ENCODE measurements at places on chromosomes 1 and 21.
A peak's percentile ranks its signal among the peaks of the same experiment; 100 is the strongest.

GRCh38 chr1:26862781-26863684 lies at the start of gene SFN:
SFN (plus strand) TSS chr1:26863149; CDS start chr1:26863213, 64 bp downstream.
- DNase-seq, result peak; percentile 25

DNA sequence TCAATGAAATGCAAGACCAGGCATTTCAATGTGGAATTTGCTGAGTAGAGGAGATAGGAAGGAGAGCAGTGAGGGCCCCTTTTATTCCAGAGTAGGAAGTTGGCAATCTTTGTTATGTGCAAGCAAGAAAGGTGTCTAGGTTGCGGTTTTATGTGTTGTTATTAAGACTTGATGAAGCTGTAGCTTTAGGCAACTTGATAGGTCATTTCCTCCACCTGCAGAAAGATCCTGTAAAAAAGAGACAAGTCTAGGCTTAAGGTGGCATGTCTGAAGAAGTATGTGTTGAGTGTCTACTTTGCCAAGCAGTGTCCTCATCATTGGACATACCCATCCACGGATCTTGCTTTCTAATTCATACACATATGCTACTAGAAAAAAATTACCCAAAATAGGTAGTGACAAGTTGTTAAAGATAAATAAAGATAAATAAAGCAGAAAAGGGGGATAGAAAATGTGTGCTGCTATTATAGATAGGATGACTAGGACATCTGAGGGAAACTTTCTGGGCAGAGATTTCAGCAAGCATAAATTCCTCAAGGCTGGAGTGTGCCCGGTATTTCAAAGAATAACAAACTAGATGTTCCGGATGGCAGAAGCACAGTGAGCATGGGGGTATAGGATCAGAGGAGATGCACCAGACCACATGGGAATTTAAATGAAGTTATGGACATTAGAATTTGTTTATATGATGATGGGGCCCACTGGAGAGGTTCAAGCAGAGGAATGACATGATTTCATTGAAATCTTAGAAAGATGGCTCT lies 335.0 kb downstream of the TGFB2 start:
- no peak for DNase-seq

DNA sequence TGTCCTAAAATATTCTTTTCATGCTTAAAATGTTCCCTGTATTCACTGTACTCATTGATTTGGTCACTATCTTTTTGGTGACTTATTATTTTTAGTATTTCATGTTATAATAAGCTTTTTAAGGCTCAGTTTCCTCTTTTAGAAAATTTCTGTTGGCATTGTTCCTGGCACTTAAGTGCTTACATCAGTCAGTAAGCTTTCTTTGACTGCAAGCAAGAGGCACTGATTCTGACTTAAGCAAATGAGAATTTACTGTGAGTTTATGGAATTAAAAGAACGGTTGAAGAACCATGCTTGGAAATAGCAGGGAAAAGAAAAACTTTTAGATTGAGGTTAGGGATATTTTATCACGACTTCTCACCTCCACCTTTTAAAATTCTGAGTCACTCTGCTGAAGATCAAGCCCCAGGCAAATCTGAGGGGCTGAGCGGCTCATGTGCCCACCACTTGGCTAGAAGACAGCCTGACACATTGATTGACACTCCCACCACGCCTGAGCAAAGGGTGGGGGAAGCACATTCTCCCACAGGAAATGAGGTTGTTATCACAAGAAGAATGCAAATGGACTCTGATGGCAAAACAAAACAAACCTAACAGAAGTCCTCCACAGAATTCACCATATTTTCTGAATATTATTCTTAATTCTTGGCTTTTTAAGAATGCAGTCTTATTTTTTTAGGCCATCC lies 102.8 kb downstream of the KCTD3 start:
- no peak for DNase-seq

DNA sequence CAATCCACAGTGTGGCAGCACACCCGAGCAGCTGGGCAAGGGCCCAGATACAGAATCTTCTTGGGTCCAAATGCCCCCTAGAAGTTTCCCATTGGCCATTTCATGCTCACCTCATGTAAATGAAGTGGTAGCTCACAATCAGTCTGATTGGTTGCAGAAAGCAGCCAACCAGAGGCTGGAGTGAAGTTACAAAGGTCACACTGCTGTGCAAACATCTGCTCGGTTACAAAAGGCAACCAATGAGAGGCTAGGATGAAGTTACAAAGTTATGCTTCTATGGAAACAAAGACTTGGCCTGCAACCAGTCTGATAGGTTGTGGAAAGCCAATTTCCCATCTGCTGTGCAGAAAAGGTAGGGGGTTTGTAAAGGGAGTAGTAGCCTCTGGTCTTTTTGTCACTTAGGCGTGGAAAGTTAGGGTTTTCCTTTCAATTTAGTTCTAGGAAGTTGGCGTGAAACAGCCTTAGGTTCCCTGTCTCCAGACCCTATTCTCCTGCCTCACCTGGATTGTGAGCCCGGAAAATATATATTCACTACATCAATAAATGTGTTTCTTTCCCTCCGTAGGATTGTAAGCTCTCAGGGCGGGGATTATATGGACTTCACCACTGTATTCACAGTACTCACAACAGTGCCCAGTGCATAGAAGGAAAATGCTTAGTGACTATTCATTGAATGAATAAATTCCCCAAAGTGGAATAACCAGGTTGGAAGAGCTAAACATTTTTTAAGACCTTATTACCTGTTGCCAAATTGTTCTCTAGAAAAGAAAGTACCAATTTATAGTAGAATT lies 91.9 kb downstream of the URB2 start:
- DNase-seq, result no peak

DNA sequence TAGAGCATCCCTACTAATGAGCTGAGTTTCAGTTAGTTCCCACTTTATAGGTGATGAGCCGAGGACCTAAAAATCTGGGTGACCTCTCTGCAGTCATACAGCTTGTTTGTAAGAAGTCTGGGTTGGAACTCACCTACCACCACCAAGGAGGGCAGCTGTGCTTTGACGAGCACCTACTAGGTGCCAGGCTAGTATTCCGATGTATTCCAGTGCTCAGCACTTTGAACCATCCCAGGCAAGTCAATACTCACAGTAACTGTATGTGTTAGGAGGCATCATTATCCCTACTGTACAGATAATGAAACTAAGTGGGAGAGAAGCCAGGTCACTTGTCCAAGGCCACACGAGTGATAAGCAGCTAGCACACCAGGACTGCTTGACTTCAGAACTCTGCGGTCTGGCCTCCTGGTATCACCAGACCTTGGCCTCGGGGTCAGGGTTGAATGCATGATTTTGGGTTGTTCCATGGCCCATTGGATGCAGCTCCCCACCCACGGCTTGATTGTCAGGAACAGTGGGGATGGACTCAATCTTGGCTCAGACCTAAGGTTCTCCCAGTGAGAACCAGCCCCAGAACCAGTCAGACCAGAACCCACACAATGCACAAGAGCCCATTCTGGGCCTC lies 20.7 kb downstream of the ECE1 start:
- no peak for DNase-seq

GRCh38 chr1:111976332-111976731 lies 13.1 kb downstream of the KCND3 start:
- DNase-seq, result no peak

- DNase-seq, result no peak
These were observed 10.0 kb upstream of the MORC3 start for GRCh38 chr21:36310016-36310415.

- no peak for DNase-seq
These were observed 37.7 kb upstream of the ARHGAP29 start for GRCh38 chr1:94275083-94275482.

GRCh38 chr1:211598514-211598913 lies 19.6 kb upstream of the SLC30A1 start:
- no peak for DNase-seq

DNA sequence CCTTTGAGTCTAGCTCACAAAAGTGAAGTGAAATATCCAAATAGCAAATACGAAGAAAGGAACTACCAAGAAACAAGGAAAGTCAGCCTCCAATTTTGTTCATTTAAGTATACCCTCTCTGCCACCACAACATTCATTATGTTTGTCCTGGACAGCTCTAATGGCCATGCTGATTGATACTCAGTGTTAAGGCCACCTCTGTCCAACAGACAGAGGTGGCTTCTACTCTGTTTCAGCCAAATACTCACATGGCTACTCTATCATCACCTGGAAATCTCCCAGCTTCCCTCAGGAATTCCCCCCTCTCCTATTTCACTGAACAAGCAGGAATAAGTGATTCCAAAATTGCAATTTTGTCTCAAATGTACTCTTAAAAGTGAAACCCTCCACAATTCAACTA lies 10.7 kb downstream of the APP start:
- no peak for DNase-seq

GRCh38 chr1:168786476-168787330 lies 57.7 kb upstream of the DPT start:
- DNase-seq, result no peak

DNA sequence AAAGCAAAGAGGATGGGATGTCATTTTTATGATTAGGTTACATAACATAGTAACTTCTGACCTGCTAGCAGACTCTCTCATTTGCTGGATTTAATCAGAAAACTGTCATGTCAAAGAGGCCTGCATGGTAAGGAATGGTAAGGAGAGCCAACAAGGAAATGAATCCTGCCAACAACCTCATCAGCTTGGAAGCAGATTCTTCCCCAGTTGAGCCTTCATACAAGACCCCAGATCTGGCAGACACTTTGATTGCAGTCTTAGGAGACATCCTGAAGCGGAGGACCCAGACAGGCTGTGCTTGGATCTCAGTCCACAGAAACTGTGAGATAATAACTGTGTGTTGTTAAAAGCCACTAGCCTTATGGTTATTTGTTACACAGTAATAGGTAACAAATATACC lies 27.6 kb upstream of the MARK1 start:
- DNase-seq, result no peak

- DNase-seq, result no peak
These were observed 1.8 kb upstream of the ANP32E start for GRCh38 chr1:150237746-150238145.

DNA sequence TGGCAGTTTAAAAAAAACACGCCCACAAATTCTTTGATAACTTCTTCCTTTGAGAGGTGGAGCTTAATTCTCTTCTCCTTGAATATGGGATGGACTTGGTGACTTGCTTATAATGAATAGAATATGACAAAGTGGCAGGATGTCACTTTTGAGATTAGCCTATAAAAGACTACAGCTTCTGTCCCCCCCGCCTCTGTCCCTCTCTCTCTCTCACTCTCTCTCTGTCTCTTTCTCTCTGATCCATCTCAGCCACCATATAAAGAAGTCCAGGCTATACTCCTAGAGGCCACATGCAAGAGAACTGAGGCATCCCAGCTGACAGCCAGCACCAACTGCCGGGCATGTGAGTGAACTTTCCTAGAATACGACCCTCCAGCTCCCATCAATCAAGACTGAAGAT lies 7.7 kb upstream of the DMBX1 start:
- no peak for DNase-seq

GRCh38 chr1:212600980-212601379 lies 7.6 kb upstream of the ATF3 start:
- DNase-seq, result no peak

GRCh38 chr1:66996018-66996682 lies 57.8 kb downstream of the SLC35D1 start:
- DNase-seq, result peak; percentile 35

DNA sequence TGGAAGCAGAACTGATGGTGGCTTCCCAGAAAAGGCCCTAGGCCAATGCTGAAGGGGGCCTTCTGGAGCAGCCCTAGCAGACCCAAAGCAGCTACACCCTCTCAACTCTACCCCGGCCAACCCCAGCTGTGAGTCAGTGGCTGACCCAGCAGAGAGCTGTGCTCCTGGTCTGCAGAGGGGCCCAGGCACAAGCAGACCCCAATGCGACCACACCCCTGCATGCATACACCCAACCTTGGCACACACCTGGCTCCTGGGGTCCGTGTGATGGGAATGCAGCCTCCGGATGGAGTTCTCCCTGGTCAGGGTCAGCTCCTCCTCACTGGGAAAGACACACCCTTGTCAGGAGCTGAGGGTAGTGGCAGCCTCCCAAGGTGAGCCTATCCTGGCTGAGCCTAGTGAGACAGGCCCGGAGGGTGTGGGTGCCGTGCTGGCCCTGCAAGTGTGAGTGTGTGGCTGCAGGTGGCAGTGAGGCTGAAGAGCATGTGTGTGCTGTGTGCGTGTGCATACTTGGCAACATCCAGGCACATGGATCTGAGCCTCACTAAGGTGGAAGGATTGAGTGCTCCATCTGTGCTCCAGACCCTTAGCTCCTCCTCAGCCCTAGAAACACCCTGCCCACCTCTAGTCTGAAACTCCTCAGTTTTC lies 3.9 kb upstream of the ARHGAP30 start:
- no peak for DNase-seq

- DNase-seq, result no peak
These were observed 46.3 kb downstream of the PRDM15 start for GRCh38 chr21:41832596-41833496.

DNA sequence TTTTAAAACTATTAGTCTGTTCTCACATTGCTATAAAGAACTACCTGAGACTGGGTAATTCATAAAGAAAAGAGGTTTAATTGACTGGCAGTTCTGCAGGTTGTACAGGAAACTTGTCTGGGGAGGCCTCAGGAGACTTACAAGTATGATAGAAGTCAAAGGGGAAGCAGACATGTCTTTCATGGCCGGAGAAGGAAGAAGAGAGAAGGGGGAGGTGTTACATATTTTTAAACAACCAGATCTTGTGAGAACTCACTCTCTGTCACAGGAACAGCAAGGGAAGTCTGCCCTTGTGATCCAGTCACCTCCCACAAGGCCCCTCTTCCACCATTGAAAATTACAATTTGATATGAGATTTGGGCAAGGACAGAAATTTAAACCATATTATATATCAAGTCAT lies 55.9 kb downstream of the CLIC4 start:
- no peak for DNase-seq

GRCh38 chr21:43602266-43603232 lies 56.7 kb downstream of the HSF2BP start:
- DNase-seq, result no peak

- DNase-seq, result no peak
These were observed 21.8 kb downstream of the ATPAF1 start for GRCh38 chr1:46646331-46646730.

DNA sequence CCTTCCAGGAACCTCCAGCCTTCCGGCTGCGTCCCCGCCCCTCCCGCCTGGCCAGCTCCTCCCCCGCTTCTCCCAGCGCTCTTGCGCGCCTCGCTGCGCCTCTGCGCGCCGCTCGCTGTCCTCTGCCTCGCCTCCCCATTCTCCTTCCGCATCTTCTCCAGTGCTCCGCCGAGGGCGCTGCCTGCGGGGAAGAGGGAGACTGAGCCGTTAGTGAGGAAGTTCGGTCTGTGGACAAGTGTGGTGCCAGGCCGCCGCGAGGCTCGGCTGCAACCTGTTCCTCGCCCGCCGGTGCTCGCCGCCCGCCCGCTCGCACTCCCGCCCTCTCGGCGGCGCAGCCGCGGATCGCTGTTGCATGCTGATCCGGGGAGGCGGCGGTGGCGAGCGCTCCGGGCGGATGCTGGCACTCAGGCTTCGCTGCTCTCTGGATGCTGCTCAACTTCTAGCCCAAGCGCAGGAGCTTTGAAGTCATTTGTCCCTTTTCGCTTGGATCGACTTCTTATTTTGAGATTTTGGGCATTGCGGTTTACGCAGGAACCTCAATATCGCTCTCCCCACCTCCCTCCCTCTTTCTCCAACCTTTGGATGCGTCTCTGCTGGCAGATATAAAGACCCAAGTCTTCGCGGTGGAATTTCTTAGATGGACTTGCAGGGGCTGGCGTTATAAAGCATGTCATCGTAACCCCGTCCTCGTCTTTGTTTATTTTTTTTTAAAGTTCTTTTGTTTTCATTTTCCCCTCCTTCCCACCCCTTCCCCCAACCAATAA lies 614 bp upstream of the CACNA1E start:
- no peak for DNase-seq

GRCh38 chr1:61992257-61992656 lies 202.4 kb upstream of the L1TD1 start:
- DNase-seq, result no peak

- DNase-seq, result no peak
These were observed 511.9 kb upstream of the NCAM2 start for GRCh38 chr21:20486303-20486702.
